Stimulated activated CD8-positive, alpha-beta memory T cell treated with anti-CD3 and anti-CD28 coated beads, Interleukin-7, amount 100 ng/mL, for 24 hours (primary cell): ENCODE measurements at places on chromosomes 7 and 10.

DNA sequence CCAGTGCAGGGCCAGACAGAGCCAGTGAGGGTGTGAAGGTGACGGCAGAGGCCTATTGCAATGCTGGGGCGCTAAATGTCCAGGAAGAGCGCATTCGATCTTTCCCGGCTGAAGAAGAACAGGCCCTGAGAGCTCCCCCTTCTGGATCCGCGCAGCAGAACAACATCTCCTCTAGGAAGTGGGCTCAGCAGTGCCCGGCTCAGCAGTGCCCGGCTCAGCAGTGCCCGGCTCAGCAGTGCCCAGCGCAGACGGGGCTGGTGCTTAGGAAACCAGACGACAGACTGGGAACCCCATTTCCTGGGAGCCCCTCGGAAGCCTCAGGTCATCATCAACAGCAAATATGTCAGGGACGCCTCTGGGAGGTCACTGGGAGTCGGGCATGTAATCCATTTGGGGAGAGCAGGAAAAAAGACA is 4.7 kb upstream of the NOS3 start:
- DNase-seq, result no peak

- DNase-seq, result no peak
Observed at GRCh38 chr7:133300811-133301210, 47.9 kb downstream of the EXOC4 start.

- DNase-seq, result no peak
Observed at GRCh38 chr7:72015136-72015535, 397.0 kb downstream of the CALN1 start.

DNA sequence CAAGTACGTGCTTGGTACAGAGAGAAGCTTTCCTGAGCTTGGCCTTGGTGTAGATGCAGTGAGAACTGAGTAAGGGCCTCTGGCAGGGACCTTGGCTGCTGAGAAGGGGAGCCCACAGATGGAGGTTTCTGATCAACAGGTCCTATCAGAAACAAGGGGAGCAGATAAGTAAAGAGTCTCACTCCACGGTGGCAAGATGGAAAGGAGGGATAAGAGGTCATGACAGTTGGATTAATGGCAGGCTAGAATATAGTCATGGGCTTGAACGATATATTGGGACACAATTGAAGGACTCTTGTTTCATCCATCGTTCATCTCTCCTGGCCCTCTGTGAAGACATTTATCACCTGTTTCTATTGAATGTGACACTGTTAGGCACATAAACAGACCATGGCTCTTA is 41.5 kb downstream of the MET start:
- no peak for DNase-seq

GRCh38 chr7:42181566-42181965 is 55.4 kb downstream of the GLI3 start:
- no peak for DNase-seq

GRCh38 chr10:102870221-102870620 is 951 bp downstream of the AS3MT start:
- no peak for DNase-seq

DNA sequence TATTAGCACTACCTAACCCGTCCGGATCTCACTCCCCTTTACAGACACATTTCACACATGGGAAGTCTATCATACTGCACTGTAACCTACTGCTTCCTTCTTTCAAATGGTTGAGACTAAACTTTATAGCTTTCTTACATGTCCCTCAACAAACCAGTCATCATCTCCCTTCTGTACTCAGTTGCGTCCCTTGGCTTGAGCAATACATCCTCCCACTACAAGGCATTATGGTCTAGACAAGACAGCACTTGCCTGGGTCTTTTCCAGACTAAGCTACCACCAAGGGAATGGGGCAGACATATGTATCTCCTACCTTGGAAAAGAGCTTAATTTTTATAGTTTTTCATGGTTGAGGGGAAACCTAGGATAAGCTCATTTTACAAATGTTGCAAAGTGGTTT is 575.2 kb downstream of the KCNMA1 start:
- DNase-seq, result no peak

DNA sequence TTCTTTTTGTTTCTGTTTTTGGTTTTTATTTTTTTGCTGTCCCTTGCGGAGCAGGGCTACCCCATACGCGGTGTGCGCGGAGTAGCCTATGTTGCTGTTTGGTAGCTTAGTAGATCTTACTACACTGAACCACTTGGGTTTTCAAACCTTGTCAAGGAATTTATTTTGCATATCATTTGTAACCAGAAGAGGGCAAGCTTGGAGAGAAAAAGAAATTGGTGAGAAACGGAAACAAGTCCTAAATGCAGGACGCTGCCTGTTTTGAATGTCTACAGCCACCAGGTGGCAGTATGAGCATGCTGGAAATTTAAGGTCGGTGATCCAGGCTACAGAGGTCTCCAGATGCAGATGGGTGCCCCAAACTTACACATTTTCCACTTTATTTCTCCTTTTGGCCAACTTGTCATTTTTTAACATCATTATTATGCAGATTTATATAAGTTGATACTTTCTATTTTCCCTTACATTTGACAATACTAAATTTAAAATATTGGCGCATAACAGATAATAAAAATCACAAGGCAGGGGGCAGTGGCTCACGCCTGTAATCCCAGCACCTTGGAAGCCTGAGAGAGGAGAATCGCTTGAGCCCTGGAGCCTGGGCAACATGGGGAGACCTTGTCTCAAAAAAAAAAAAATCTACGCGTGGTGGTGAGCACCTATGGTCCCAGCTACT is 15.3 kb upstream of the TRA2A start:
- DNase-seq, result peak; percentile 45

GRCh38 chr7:134694299-134694698 is 47.6 kb downstream of the BPGM start:
- DNase-seq, result no peak

- no peak for DNase-seq
Observed at GRCh38 chr10:48491392-48492139, 113.3 kb downstream of the ARHGAP22 start.

DNA sequence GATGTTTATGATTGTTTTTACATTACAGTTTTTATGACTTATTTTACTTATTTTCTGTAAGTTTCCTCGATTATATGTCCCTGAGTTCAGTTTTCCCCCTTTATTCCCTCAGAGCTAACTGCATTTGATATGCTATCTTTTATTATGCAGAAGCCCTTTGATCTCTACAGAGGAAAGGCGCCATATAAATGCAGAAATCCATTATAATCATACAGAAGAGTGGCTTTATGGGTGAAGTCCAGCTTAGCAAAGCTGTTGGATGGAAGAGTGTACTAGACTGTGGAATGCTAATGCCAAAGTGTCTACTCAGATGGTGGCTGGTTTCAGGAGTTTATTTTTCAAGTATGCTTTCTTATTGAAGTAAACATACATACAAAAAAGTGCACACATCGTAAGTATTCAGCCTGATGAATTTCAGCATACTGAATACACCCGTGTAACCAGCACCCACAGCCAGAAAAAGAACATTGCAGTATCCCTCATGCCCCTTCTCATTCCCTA is 258.4 kb upstream of the BMPER start:
- DNase-seq, result no peak

DNA sequence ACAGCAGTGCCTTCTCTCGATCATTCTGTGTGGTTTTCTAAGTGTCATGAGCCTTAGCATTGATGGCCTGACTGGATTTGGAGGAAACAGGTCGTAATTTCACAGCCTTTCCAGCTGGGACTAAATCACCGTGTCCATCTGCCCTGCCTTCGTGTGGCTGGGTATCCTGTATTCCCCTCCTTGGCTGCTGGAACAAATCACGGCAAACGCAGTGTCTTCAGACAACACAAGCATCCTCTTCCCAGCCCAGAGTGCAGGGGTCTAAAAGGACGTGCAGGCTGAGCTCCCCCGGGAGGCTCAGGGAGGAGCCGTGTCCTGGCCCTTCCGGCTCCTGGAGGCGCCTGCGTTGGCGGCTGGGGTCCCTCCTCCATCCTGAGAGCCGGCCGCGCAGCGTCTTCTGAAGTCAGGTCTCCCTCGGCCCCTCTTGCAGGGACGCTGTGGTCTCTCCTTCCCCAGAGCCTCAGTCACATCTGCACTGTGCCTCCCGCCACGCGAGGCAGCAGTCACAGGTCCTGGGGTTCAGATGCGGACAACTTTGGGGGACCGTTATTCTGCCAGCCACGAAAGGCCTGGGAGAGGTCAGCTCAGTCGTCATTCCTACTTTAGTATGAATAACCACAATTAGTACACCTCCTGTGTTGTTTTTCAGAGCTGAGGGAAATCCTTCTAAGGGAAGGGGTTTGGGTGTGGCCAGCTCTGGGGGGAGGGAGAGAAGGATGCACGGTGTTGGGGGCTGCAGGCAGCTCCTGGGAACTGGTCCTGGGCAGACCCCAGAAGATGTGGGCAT is 41.1 kb downstream of the FAM20C start:
- no peak for DNase-seq

- no peak for DNase-seq
Observed at GRCh38 chr7:36205803-36206202, 52.7 kb downstream of the EEPD1 start.

- DNase-seq, result no peak
Observed at GRCh38 chr7:39324139-39324760, 242.0 kb upstream of the YAE1 start.

DNA sequence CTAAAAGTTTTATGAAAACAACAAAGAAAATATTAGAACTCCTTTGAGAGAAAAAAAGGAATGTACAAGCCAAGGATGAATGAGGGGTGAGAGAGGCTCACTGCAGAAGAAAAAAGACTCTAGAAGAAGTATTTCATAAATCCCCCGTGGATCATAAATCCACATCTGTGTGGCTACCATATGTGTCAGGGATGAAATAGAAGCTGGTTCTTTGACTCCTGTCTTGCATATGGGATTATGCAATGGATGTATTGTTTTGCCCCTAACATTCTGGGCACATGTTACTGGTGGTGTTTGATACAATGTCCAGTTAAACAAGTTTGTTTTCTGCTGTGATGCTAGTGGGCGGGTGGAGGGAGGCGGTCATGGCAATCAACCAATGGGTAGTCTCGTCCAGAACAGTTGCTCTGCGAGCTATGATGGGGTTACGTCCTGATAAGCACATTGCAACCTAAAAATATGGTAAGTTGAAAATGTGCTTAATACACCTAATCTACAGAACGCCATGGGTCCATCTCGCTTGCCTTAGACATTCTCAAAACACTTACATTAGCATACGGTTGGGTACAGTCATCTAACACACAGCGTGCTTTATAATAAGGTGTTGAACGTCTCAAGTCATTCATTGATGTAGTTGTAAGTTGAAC is 34.1 kb upstream of the PITRM1 start:
- no peak for DNase-seq

DNA sequence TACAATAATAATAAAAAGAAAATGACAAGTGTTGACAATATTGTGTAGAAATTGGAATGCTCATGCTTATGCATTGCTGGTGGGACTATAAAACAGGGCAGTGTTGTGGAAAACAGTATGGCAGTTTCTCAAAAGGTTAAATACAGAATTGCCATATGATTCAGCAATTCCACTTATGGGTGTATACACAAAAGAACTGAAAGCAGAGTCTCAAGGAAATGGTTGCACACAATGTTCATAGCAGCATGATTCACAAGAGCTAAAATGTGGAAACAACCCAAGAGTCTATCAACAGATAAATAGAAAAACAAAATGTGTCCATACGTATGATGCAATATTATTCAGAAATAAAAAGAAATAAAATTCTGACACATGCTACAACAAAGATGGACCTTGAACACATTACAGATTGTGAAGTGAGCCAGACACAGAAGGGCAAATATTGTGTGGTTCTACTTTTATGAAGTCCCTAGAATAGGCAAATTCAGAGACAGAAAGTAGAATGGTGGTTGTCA is 64.8 kb upstream of the GRM8 start:
- DNase-seq, result no peak

GRCh38 chr7:36707898-36708297 is 16.4 kb downstream of the AOAH start:
- DNase-seq, result no peak

DNA sequence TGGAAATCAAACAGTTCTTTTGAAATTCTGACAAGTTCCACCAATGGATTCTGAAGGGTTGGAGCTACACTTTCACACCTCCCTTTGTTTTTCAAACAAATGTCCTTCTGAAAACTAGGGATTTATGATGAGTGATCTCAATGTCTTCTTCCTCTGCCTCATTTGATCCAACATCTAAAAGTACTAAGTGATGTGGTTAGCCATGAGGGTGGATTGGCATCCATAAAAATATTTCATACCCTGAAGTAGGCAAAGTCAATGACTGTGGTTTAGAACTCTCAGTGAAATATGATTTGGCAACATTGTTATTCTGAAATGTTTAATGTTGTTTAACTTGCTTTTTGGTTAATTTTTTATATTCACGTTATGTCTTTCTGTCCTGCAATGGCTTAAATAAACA is 136.9 kb downstream of the MBL2 start:
- DNase-seq, result no peak

GRCh38 chr10:35792291-35792690 is 150.2 kb upstream of the FZD8 start:
- no peak for DNase-seq

- DNase-seq, result no peak
Observed at GRCh38 chr10:72056932-72057751, 31.2 kb downstream of the SPOCK2 start.

DNA sequence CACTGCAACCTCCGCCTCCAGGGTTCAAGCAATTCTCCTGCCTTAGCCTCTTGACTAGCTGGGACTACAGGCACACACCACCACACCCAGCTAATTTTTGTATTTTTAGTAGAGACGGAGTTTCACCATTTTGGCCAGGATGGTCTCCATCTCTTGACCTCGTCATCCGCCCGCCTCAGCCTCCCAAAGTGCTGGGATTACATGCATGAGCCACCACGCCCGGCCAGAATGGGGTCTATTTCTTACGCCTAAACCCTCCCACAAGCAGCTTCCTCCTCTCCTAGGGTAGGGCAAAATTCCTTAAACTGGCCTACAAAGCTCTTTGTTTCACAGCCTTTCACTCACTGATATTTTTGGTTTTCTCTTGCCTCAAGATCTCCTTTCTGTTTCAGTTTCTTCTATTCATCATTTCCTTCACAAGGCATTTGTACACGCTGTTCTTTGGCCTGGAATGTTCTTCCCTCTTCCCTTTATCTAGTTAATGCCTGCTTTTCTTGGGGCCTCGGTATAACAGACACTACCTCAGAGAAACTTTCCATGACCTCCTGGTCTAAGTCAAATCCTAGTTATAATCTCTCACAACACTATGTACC is 6.7 kb downstream of the CPEB3 start:
- DNase-seq, result no peak

DNA sequence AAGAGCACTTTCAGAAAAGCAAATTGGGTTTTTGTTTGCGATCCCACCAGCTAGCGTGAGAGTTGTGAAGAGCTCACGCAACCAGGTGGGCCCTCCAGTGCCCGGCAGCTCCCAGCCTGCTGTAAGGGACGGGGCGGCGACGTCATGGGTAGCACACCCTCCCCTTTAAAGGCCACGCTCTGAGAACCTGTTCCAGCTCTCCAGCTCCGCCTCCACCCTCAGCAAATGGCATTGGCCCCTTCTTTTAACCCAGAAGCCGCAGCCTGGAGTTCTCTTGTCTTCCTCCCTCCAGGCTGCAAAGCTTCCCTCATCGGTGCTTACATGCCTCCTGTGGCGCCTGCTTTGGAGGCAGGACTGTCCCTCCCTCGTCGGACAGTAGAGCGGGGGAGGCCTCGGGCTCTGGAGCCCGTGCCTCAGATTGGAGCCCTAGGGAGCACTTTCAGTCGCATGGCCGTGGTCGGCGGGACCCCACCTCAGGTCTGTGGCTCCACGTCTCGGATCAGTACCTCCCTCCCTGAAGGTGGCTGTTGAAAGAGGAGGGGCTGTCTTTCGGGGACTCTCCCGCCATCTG is 32.9 kb downstream of the WIPI2 start:
- DNase-seq, result no peak

- no peak for DNase-seq
Observed at GRCh38 chr7:115387137-115387536, 465.2 kb downstream of the MDFIC start.

- DNase-seq, result no peak
Observed at GRCh38 chr10:113415246-113415645, 137.6 kb upstream of the HABP2 start.
